ENCODE measurements at places on chromosomes 11 and 22.

DNA sequence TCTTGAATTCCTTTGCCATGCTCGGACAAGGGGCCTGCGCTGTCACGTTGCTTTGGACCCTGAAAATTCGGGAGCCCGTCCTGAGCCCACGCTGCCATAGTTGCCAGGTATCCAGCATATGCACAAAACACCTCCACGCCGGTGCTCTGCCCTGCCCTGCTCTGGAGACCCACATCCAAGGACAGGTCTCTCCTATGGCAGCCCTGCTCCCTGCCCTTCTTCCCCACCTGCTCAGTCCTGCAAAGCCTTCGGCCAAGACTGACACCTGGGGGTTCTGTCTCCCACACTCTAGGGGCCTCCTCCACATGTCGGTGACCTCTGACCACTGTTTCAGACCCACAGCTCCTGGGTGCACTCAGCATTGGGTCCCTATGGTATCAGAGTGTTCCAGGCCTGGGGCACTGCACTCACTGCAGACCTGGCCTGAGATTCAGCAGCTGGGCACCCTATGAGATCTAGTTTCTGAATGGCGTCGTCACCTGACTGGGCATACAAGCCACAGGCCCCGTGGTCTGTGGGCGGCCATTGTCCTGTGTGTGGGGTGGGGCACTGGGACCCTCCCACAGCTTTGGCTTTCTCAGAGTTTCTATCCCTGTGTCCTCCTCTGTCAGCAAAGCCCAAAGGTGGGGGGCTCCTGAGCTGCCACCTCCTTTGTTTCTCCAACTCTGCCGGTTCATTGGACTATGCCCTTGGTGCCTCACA, 2.0 kb upstream of the KRTAP5-6 start:
- DNase-seq: no peak

- no peak for DNase-seq
Observed at GRCh38 chr22:38251341-38251692, 21.5 kb downstream of the TMEM184B start.

DNA sequence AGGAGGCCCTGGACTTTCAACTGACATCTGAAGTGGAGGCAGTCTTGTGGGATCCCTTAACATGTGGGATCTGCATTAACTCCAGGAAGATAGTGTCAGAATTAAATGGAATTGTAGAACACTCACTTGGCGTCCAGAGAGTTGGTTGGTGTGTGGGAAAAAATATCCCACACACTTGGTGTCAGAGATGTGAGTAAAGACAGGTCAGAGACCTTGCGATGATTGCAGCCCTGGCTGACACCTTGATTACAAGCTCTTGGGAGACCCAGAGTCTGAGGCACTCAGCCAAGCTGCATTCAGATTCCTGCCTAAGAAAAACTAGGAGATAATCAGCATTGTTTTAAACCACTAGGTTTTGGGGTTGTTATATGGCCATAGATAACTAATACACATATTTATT, 7.2 kb upstream of the TPCN2 start:
- no peak for DNase-seq

- no peak for DNase-seq
Observed at GRCh38 chr22:50606165-50606945, 5.8 kb downstream of the MAPK8IP2 start.

GRCh38 chr22:48870436-48870835, 957.2 kb downstream of the BRD1 start:
- no peak for DNase-seq

- DNase-seq: peak; percentile 44
Observed at GRCh38 chr22:37775785-37776638, 31.7 kb upstream of the GCAT start.

DNA sequence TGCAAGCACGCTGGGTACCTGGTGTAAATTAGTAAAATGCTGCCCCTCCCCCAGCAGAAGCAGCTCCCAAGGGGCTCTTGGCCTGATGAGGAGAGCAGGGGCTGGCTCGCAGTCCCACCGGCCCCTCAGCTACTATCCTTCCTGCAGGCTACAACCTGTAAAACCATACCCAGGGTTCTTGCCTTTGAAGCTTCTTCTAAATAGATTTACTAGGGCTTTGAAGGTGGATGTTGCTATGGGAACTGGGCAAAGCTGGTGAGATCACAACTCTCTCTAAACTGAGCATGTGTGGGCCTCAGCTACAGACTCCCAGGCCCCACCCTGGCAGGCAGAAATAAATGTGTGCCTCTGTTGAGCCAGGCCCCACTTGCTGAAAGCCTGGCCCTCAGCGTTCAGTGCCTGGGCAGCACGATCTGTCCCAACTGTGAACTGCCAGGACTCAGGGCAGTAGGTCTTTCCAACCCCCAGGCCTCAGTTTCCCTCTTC, 18.5 kb downstream of the CD5 start:
- DNase-seq: no peak

DNA sequence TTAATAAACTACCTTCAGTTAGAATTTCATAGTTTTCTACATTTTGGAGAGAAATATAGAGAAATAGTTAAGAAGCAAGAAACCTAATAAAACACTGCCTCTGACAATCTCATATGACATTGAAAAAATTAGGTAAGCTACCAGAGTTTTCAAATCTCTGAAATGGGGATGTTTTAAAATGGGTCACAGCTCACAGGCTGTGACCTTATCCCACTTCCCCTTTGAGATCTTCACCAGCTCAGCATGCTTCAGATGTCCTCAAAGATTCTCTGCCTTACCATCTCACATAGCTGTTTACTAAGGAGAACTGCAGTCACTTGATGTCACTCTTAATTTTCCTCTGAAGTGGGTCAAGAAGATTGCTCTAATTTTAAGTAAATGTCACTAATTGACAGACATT, 717.8 kb downstream of the JRKL start:
- no peak for DNase-seq

DNA sequence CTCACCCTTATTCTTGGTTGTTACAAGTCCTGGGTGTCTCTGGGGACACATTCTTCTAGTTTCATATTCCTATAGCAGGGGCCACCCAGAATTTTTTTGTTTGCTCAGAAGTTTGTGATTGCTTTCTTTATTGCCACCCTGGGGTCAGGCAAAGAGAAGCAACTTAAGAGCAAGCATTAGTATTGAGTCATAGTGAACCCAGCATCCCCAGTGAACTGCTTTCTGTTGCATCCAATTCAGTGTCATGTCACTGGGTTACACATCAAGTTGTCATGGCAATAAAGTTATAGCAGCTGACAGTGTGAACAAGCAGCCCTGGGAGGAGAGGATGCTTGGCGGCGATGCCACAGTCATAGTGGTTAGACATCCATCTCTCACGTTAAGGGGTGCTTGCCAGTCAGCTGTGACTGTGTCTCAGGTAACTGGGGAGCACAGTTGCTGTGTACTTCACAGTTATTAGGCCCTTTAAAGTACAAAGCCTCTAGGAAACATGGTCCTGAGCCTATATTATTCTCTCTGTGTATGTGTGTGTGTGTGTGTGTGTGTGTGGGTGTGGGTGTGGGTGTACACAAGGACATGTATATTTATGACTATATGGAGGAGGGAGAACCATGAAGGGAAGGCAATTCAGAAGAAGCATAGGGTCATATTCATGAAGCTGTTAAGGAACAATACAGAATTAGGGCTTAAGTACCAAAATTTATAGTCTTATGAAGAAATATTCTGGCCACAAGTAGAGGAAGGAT, 52.5 kb downstream of the TRIM44 start:
- DNase-seq: no peak

GRCh38 chr11:83827940-83828554, 541.9 kb upstream of the CCDC90B start:
- no peak for DNase-seq

DNA sequence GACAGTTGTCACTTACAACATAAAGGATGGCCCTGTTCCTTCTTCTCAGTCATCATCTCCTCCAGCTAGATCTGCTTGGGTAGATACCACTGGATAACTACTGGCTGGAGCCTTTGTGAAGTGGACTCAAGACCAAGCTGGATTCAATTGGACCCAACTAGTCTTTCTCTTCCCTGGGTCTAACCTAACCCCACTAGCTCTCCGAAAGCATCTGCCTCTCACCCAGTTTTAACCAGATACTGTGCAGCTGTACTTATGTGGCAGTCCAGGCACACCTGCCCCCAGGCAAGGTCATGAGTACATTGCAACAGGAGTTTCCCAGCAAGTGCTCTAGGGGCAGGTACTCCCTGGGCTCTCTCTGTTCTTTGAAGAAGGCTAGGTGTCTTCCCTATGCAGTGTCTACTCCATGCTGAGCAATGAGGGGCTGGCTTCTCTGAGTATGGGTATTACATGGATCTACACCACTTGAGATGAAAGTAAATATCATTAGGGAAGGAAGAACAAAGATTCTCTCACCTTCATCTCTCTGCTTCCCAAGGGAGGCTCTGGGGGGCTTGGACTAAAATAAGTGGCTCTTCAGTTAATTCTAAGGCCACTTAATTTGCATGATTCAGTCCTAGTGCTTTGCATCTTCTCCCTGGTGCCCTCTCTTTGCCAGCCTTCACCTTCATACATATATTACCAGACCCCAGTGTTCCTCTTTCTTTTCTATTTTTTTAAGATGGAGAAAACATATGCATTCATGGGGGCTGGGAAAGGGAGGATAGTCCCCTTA, 236.1 kb downstream of the NXPE2 start:
- DNase-seq: no peak

GRCh38 chr11:26137651-26138050, 194.3 kb upstream of the ANO3 start:
- no peak for DNase-seq

DNA sequence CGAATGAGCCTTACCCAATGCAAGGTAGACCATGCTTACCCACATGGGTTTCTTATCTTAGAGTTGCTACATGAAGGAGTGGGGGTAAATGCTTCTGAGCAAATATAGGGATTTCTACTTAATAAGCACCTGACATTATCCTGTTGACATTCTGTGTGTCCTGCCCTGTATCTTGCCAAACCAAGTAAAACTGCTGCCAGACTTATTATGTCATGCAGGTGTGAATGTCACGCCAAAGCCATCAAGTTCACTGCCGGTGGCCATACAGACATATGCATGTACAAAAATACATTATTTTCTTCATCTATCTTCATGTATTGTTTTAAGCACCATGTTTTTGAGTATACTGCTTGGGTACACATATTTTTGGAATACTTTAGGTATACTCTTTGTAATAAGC, 70.2 kb downstream of the NOX4 start:
- DNase-seq: no peak

GRCh38 chr11:101030015-101030414, 99.6 kb downstream of the PGR start:
- DNase-seq: peak; percentile 2

DNA sequence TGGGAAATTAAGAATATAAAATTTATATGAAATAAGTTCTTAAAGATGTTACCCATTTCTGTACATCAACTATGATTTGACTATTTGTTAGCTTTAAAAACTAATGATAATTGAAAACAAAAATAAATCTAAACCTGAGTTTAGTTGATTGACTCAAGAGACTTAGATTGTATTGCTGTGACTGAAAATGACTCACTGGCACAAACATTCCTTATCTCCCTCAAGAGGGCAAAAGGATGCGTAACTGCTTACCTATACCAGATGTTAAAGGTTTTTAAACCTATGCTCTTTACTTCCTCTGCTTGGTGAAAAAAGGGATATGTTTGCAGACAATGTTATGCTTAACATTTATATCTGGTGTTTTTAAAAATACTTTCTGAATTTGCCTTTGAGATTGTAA, 30.3 kb downstream of the ATM start:
- no peak for DNase-seq

- no peak for DNase-seq
Observed at GRCh38 chr11:47532597-47533213, 20.2 kb downstream of the CELF1 start.

DNA sequence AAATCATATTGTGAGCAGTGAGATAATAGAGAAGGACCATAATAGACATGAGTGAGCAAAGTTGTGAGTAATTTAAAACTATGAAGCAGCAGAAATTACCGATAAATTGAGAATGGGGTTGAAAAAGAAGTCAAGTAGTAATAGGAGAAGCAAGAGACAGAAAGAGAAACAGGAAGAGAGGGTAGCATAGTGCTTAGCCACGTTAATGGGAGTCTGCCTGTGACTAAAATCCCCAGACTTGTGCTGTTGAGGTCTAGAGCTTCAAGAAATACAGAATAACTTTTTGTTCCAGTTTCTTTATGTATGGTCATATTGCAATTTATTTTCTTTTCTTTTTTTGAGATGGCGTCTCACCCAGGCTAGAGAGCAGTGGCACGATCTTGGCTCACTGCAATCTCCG, 368.7 kb downstream of the METTL15 start:
- DNase-seq: no peak

DNA sequence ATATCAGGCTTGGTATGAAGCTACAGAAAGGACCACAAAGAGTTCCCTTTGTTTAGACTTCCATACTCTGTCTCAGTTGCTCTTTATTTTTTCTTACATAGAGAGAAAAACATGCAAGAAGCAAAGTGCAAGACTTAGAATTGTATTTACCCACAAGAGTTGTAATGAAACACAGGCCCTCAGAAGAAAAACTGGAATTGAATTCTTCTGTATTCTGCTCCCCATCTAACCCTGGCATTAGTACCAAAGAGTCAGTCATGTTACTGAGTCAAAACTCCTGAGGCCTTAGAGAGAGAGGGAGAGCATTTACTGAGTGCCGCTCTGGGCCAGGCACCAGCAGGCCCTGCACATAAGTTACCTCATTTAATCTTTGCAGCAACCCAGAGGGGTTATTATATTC, 43.9 kb upstream of the DLAT start:
- no peak for DNase-seq

GRCh38 chr22:21582801-21583740, 15.6 kb downstream of the UBE2L3 start:
- no peak for DNase-seq

GRCh38 chr22:20423906-20424551, 13.6 kb downstream of the SCARF2 start:
- DNase-seq: no peak

GRCh38 chr22:39717099-39717498, 146.5 kb downstream of the CACNA1I start:
- DNase-seq: no peak

GRCh38 chr22:32957200-32957803, 100.9 kb downstream of the SYN3 start:
- DNase-seq: no peak

GRCh38 chr11:46331282-46331984, 15.8 kb upstream of the DGKZ start:
- no peak for DNase-seq

Data from non-pigmented ciliary epithelial cell (primary cell).